ENCODE measurements at places on chromosomes 2 and 18.

DNA sequence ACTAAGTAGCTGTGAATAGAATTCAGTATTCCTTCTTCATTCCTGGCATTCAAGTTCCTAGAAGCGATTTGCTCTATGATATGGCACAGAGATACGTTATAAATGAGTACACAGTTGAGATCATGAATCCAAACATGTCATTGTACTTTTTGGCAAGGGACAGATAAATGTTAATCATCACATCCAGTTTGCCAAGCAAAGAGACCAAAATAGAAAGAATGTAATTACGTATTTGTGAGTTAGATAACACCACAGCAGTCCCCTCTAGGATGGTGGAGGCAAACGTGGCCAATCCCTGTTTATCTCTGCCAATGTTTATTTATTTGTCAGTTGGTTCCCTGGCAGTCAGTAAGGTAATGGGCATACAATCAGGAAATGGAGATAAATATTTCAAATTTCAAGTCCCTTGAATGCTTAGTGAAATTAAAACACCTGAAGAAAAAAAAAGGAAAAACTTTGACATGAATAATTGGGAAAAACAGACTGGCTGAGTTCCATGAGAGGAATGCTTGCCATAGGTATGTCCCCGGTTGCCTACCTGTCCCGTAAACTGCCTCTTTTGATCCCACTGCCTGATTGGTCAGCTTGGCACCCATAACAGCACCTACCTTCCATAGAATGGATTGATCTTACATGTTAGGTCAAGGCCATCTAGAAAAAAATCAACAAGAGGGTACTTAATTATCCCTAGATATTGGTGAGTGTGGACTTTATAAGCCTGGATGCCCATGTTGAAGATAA, 451.1 kb upstream of the NETO1 start:
- no peak overlapping the region for H3K4me3 ChIP-seq
- H3K4me1 ChIP-seq = no peaks in the 10 kb centered on the region
- no peak for DNase-seq
- H3K27me3 ChIP-seq = no peaks in the 10 kb centered on the region
- no peaks in the 10 kb centered on the region for H3K36me3 ChIP-seq

GRCh38 chr2:10002109-10002508, 41.2 kb upstream of the KLF11 start:
- no peaks in the 10 kb centered on the region for H3K4me1 ChIP-seq
- no peak overlapping the region for H3K4me3 ChIP-seq
- H3K27ac ChIP-seq = no peak overlapping the region

DNA sequence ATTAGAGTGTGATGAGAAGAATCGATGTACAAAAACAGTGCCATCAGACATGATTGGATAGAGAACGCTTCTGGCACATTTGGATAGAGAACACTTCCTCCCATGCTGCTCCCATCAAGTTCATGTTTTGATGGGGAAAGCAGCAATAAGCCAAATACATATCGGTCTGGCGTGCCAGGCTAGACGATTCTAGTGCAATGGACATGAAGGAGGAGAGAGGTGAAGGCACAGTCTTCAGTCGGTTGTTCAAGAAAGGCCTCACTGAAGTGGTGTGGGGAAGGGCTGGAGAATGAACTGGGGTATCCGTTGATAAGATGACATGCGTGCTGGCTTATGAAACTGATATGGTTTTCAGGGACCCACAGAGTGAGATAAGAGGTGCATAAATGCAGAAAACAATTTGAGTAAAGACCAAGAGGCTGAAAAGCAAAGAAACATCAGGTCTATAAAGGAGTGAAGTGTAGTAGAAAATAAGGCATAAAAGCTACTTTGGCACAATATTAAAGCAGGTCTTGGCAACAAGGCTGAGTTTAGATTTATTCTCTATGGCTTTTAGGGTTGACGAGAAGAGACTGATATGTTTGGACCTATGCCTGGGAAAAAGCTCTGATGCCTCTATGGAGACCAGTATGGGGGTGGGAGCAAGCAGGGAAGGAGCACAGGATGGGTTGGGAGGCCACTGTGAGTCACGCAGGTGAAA, 117.6 kb upstream of the PIEZO2 start:
- H3K27ac ChIP-seq = no peak overlapping the region
- peaks cover 3% of the 10 kb centered on the region for H3K27me3 ChIP-seq
- peaks cover 15% of the 10 kb centered on the region for H3K36me3 ChIP-seq
- DNase-seq = no peak
- H3K4me3 ChIP-seq = no peak overlapping the region

DNA sequence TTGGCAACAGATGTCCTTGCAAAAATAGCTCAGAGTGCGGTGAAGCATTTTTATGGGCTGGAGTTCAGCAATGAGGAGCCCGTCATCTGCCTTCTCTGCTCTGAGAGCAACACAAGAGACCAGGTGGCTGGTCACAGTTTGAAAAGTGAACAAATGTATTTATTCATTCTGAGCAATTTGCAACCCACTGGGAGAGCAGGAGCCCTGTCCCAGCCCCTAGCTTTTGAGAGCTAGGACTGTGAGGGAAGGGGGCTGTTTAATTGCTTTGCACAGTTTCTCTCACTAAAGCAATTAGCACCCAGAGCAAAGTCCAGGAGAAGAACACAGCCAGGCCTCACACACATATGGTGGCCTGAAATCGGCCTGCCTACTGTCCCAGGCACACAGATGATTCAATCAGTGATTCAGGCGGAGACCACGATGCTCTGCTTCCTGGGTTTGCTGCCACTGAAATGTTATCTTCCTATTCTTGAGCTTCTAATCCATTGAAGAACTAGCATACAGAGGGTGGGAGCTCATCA, 646.1 kb upstream of the ACVR2A start:
- no peak overlapping the region for H3K4me3 ChIP-seq
- H3K4me1 ChIP-seq = no peaks in the 10 kb centered on the region
- H3K27ac ChIP-seq = no peak overlapping the region
- no peak for DNase-seq
- peaks cover 1% of the 10 kb centered on the region for H3K27me3 ChIP-seq

DNA sequence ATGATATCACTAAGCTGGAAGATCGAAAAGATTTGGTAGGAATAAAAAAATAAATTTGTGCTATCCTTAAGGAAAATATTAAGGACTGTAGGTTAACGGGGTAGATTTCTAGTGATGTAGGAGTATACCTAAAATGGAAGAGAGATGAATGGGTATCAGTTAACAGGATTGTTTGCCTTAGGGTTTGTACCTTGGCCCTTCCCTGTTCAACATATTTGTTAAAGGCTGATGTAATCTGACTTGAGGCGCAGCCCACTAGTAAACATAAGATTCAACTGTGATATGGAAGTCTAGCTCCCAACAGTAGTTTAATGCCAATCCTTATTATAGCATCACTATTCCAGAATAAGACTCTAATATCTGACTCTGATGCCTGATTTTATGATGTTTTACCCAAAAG, 685.2 kb downstream of the DCC start:
- no peak overlapping the region for H3K27ac ChIP-seq
- no peaks in the 10 kb centered on the region for H3K36me3 ChIP-seq
- H3K27me3 ChIP-seq = no peaks in the 10 kb centered on the region
- no peak for DNase-seq

DNA sequence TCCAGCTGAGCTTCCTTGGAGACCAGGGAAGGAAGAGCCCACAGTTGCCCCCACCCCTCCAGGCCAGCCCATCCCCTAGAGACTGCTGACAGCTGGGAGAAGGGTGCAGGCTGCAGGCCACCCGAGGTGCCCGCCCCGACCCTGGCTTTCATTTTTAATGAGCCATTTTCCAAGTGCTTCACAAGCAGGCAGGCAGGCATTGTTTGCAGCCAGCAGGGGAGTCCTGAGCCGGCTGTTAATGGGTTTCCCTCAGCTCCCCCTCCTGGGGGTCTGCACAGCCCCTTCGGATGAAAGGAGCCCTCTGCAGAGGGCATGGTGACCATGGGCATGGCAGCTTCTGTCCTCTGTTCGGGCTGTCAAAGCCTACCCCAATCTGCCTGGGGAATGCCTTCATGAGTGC, 94.5 kb downstream of the ZBTB7C start:
- no peaks in the 10 kb centered on the region for H3K36me3 ChIP-seq
- H3K4me3 ChIP-seq = no peak overlapping the region
- H3K4me1 ChIP-seq = no peaks in the 10 kb centered on the region

- H3K36me3 ChIP-seq = no peaks in the 10 kb centered on the region
- no peaks in the 10 kb centered on the region for H3K4me1 ChIP-seq
- H3K27ac ChIP-seq = no peak overlapping the region
- no peaks in the 10 kb centered on the region for H3K27me3 ChIP-seq
Observed at GRCh38 chr2:144692661-144693060, 172.7 kb upstream of the ZEB2 start.

DNA sequence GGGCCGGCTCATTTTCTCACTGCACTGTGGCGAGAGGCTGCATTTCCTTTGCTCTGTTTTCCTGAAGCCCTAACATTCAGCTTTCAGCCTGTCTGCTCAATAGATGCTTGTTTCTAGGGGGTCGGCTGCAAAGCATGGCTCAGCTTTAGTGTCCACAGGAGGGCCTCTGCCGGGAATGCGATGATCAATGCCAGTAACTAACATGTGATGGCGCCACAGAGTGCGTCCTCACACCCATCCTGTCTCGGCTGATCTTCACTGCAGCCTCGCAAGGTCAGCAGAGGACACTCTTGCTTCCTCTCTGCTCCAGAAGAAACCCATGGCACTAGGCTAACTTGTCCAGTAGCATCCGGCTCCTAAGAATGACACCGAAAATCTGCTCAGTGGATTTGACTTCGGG, 156.4 kb upstream of the PXDN start:
- H3K36me3 ChIP-seq = no peaks in the 10 kb centered on the region
- no peak overlapping the region for H3K27ac ChIP-seq
- peaks cover 3% of the 10 kb centered on the region for H3K27me3 ChIP-seq
- no peaks in the 10 kb centered on the region for H3K4me1 ChIP-seq
- no peak overlapping the region for H3K4me3 ChIP-seq

GRCh38 chr2:15023221-15023620, 390.7 kb downstream of the LRATD1 start:
- DNase-seq = no peak
- no peak overlapping the region for H3K27ac ChIP-seq
- no peak overlapping the region for H3K4me3 ChIP-seq
- no peaks in the 10 kb centered on the region for H3K4me1 ChIP-seq
- no peaks in the 10 kb centered on the region for H3K36me3 ChIP-seq
- H3K27me3 ChIP-seq = peaks cover 2% of the 10 kb centered on the region

- no peak overlapping the region for H3K27ac ChIP-seq
- H3K36me3 ChIP-seq = no peaks in the 10 kb centered on the region
- no peak overlapping the region for H3K4me3 ChIP-seq
Observed at GRCh38 chr18:1392865-1393734, 488.4 kb downstream of the ADCYAP1 start.

GRCh38 chr2:50535971-50536759, 495.8 kb downstream of the NRXN1 start:
- H3K4me3 ChIP-seq = no peak overlapping the region
- no peak for DNase-seq
- H3K27me3 ChIP-seq = peaks cover 4% of the 10 kb centered on the region

- no peak overlapping the region for H3K27ac ChIP-seq
- no peak overlapping the region for H3K4me3 ChIP-seq
- H3K36me3 ChIP-seq = peaks cover 10% of the 10 kb centered on the region
- H3K27me3 ChIP-seq = peaks cover 6% of the 10 kb centered on the region
Observed at GRCh38 chr2:11056614-11057013, 98.7 kb upstream of the SLC66A3 start.

DNA sequence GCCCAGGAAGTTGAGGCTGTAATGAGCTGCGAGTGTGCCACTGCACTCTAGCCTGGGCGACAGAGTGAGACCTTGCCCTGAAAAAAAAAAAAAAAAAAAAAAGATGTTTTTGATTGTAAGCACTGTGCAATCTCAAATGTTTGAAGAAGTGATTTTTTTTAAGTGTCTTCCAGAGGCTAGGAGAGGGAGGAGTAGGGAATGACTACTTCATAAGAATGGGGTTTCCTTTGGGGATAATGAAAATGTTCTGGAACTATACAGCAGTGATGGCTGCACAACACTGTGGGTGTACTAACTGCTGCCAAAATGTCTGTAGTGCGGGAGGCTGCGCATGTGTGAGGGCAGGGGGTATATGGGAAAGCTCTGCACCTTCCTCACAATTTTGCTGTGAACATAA, 83.7 kb downstream of the MCFD2 start:
- peaks cover 19% of the 10 kb centered on the region for H3K27me3 ChIP-seq
- DNase-seq = no peak

- no peaks in the 10 kb centered on the region for H3K27me3 ChIP-seq
- no peaks in the 10 kb centered on the region for H3K36me3 ChIP-seq
- H3K4me1 ChIP-seq = no peaks in the 10 kb centered on the region
Observed at GRCh38 chr2:124289060-124289459, 264.0 kb downstream of the CNTNAP5 start.

GRCh38 chr2:157540102-157540501, 88.6 kb downstream of the ACVR1C start:
- H3K27me3 ChIP-seq = no peaks in the 10 kb centered on the region
- H3K4me1 ChIP-seq = no peaks in the 10 kb centered on the region
- H3K4me3 ChIP-seq = no peak overlapping the region
- DNase-seq = no peak

DNA sequence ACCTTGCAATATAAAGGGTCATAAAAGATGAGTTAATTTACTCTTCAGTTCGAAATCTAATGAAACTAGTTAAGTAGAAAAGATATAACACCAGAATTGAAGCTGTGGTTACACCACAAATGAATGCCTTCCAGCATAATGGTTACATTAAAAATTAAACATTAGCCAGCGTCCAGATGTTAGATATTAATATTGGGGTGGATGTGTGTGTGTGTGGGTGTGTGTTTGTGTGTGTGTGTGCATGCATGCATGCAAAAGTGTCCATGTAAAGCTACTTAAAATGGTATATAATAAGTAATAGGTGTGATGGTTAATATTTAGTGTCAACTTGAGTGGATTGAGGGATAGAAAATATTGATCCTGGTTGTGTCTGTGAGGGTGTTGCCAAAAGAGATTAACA, 170.4 kb upstream of the FN1 start:
- no peak overlapping the region for H3K27ac ChIP-seq
- no peaks in the 10 kb centered on the region for H3K27me3 ChIP-seq
- DNase-seq = no peak
- H3K4me3 ChIP-seq = no peak overlapping the region
- no peaks in the 10 kb centered on the region for H3K36me3 ChIP-seq
- H3K4me1 ChIP-seq = no peaks in the 10 kb centered on the region

GRCh38 chr2:134253804-134254203, at the start of gene MGAT5:
MGAT5 (plus strand) TSS chr2:134254072; CDS start chr2:134254404, 332 bp downstream.
- no peaks in the 10 kb centered on the region for H3K36me3 ChIP-seq
- peaks cover 84% of the 10 kb centered on the region for H3K4me1 ChIP-seq
- no peaks in the 10 kb centered on the region for H3K27me3 ChIP-seq
- no peak within 1 kb of the TSS for H3K27ac ChIP-seq
- no peak for DNase-seq

All from naive thymus-derived CD8-positive, alpha-beta T cell (primary cell).